ENCODE measurements at places on chromosomes 2 and 18.

- no peak for DNase-seq
Observed at GRCh38 chr2:144738749-144739148, 218.8 kb upstream of the ZEB2 start.

- no peak for DNase-seq
Observed at GRCh38 chr2:41768310-41768709, 279.5 kb upstream of the PKDCC start.

DNA sequence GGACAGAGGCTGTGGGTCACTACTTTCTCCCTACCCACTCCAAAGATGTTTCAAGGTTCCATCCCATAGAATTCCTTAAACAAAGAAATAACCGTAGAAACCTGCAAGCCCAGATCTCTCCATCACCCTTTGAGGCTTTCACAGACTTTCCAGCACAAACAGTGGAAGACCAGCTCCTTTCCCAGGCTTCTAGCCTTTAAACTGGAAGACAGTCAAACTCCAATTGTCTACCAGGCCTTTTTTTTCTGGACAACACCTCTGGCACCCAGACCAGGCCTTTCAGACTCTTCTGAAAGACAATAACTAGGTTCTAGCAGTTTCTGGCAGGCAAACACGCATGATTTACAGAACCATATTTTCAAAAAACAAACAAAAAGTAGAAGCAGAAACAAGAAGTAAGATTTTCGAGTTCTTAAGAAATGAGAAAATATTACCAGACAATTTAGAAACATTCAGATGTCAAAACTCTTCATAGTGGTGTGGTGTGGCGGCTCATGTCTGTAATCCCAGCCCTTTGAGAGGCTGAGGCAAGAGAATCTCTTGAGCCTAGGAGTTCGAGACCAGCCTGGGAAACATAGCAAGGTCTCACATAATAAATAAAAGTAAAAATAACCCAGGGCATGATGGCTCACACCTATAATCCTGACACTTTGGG lies 106.8 kb upstream of the MSH2 start:
- no peak for DNase-seq

DNA sequence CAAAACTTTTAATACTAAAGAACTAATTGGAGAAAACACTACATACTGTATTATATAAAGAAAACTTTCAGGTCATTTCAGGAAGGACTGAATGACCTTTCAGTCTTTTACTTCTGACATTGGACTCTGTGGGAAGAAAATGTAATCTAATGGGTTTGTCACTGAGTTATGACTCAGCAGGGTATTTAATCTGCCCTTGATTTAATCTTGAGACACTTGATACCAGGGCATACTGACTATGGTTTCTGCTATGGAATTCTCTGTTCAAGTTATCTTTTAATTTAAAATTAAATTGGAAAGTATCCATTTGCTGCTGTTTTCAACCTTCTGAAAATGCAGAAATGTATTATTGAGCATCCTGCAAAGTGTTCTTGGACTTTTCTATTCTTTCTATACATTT lies 354.2 kb upstream of the GALNT5 start:
- DNase-seq = no peak

DNA sequence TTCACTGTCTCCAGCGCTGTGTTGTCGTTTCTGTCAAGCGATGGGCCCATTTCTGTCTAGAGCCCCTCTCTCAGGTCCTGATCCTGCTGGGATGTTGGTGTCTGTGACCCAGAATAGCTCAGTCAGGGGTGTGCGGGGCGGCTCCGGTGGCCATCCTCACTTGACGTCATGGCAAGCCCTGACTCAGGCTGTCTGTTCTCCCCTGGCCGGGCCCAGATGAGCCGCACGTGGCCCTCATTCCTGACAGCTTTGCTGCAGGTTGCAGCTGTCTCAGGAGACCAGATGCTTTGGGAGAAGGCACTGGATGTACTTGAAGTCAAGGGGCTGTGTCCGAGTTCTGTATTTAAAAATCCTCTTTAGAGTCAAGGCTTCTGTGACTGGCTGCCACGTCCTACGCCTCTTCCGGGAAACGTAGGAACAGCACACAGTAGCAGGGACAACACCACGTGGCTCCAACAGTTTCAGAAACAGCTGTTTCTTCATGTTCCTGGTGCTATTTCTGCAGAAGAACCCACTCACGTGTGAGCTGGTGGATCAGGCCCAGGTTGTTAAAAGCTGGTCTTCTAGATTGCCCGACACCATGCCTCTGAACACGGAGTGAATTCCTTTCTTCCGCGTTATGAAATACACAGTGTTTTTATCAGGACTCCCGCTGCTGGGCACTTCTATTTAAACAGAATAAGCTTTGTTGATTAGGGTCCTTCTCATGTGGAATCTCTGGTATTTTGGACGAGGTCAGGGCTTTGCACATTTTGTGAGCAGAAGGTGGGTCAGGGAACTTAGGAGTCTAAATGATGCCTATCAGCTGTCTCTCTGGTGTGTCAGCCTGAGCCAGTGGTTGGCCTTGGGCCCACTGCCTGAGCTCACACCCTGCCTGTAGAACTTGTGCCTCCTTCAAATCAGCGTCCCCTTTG lies 28.3 kb upstream of the NTSR2 start:
- no peak for DNase-seq
